DMS79 (cell line): ENCODE measurements at places on chromosomes 11 and 22.

- no peak for DNase-seq
These were observed 7.2 kb downstream of the PPFIBP2 start for GRCh38 chr11:7520981-7521487.

DNA sequence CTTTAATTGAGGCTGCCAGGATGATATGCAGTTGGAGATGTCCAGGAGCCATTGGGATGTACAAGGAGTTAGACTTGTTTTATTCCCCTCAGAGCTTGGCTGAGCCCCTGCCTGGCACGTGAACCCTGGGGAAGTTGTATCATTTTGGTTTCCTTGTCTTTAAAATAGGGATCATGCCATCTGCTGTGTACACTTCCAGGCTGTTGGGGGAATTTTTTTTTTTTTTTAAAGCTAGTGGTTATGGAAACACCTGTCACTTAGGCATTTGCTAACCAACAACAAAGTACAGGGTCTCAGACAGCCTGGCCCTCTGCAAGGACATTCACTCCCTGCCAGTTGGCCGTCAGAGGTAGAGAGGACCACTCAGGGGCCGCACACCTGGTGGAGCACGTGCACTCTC, 8.5 kb upstream of the RAB1B start:
- no peak for DNase-seq

GRCh38 chr11:76667271-76667818, 3.2 kb downstream of the LRRC32 start:
- DNase-seq: no peak

- DNase-seq: peak; percentile 98
These were observed 55.3 kb upstream of the CD44 start for GRCh38 chr11:35083431-35084238.

GRCh38 chr11:77411137-77411707, 62.7 kb downstream of the PAK1 start:
- no peak for DNase-seq

DNA sequence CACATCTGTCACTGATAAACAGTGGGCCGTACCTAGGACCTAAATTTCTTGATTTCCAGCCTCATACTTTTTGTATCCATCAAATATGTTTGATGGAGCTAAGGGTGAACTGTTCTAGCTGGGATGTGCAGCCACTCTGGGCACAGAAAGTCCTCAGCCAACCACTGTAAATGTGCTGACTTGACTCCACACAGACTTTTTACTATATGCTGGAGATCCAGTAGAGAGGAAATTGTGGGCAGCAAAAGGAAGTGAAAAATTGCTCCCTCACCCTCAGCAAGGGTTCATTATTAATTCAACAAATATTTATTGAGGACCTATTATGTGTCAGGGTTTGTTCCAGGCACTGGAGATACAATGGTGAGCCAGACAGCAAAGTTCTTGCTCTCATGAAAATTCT, 54.2 kb upstream of the AMPD3 start:
- no peak for DNase-seq

DNA sequence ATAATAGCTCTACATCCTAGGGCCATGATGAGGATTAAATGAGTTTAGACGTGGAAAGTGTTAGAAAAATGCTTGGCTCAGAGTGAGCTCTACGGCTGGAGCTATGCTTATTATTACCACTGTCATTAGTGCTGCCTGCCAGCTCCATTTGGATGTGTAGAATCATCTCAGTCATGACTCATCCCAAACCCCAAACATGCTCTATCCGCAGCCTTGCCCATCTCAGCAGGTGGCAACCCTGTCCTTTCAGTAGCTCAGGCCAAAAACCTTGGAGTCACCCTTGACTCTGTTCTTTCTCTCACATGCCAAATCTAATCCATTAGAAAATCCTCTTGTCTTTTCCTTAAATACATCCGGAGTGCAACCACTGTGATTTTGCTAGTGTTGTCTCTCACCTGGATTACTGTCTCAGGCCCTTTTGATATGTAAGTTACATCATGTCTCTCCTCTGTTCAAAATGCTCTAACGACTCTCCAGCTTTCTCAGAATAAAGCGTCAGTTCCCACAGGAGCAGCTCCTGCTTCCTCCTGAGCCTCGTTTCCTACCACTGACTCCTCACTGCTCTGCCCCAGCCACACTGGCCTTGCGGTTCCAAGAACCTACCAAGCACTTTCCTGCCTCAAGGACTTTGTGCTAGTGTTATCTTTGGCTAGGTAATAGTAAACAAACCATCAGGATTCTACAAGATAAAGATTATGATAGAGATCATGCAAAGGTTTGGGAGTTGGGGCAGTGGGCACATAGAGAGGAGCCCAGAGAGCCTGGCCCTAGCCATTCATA, 10.5 kb upstream of the CHRM1 start:
- no peak for DNase-seq

- DNase-seq: no peak
These were observed 584.8 kb downstream of the DLG2 start for GRCh38 chr11:85042361-85042760.

DNA sequence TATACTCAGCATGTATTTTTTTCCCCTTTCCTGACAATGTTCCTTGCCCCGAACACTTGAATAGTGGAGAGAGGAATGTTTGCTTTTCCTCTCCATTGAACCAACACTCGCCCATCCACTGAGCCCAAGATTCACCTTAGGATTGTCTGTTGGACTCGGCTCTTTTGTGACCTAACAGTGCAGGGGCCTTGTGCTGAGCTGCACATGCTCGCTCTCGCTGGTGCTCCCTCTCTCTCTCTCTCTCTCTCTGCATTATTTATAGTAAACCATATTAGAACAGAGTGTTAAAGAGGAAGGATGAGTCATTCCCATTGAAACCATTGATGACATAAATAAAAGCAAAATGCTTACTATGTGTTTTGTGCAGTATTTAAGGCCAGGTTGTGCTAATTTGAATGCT, 20.7 kb downstream of the ZBTB16 start:
- DNase-seq: no peak

- no peak for DNase-seq
These were observed 7.6 kb downstream of the SCYL1 start for GRCh38 chr11:65532388-65533064.

GRCh38 chr22:26922806-26923205, 265.4 kb downstream of the MIAT start:
- no peak for DNase-seq

DNA sequence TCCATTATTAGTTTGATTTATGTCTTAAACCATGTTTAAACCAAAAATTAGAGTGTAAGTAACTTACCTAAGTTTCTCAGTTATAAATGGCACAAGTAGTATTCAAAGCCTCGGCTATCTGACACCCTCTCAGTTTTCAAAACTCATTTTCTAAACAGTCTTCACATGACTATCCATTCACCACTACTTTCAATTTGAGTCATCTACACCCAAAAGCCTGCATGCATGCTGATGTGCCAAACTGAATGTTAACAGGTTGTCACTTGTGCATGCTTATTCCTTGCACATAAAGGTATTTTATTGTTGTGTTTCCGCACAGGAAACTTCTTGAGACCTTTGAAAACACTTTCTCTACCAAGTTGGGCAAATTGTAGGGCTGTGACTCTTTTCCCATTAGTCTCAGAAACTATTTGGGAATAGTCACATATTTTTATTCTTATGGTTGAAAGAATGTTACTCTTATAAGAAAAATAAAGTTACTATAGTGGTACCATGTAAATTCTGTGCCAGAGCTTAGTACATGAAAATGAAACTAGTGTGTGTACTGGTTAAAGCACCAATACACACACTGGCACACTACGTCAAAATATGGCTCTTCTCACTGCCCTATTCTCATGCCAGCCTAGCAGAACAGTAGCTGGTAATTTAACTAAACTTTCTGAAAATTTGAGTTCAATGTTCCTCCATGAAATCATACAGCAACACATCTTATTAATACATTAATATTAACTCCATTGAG, 2.2 kb upstream of the OR51E2 start:
- DNase-seq: no peak

- no peak for DNase-seq
These were observed 298.8 kb downstream of the TBC1D22A start for GRCh38 chr22:47061226-47061625.

DNA sequence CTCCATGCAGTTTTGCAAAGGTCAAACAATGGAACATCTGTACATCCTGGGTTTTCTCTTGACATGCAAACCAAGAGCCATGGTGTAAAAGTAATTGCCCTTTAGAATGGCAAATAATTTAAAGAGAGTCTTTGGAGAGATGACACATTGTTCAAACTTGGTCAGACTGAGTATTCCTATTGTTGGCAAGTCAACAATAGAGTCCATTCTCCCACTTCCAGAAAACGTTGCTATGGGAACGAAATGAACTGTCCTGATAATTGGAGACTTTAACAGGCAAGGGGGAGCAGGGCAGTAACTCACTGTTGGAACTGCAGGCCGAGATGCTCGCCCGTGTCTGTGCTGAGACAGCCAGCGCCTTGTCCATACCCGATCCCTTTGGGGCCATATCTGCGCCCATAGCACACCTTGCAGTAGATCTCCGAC, 13.9 kb downstream of the CSRP3 start:
- DNase-seq: no peak

DNA sequence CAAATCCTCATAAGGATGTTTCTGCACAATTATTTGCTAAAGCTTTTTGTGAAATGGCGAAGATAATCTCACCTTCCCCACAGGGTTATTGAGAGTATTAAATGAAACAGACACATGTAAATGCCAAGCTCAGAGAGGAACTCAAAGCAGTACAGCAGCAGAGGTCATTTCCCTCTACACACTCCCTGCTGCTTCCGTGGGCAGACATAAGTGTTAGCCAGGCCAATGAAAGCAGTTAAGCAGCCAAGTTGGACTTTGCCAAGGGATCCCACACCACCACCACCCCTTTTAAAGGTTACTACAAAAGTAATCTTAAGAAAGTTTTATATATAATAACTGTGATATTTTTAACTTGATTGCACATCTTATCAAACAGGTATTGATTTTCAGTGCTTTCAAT, 4.0 kb upstream of the FAM111A start:
- DNase-seq: no peak

GRCh38 chr11:44178381-44178780, 82.9 kb downstream of the EXT2 start:
- DNase-seq: no peak

DNA sequence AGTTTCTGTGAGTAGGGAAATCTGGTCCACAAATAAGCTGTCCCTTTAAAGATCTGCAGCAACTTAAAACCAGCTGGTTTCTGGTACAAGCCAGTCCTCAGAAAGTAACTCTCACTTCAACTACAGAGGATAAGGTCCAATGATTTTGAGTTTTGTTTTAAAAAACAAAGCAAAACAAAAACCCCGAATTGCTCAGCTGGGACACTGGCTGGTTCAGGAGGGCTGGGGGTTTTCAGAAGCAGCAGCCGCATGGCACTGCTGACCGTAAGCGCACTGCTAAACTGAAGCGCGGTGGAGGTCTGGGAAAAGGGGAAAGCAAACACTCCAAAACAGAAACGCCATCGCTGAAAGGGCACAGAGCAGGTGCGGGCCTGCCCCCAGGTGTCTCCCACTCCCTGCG, 59.7 kb downstream of the MICAL3 start:
- no peak for DNase-seq

- peak; percentile 6 for DNase-seq
These were observed 5.7 kb downstream of the UPK3A start for GRCh38 chr22:45290410-45290936.
